Activated CD8-positive, alpha-beta memory T cell treated with anti-CD3 and anti-CD28 coated beads for 4 hours (primary cell): ENCODE measurements at places on chromosomes 4 and X.

- DNase-seq, result no peak
Observed at GRCh38 chr4:179124957-179125356, 1682.7 kb upstream of the AGA start.

- DNase-seq, result no peak
Observed at GRCh38 chr4:76527666-76528065, 92.6 kb downstream of the SHROOM3 start.

- no peak for DNase-seq
Observed at GRCh38 chr4:172946503-172946902, 222.1 kb upstream of the GALNT7 start.

DNA sequence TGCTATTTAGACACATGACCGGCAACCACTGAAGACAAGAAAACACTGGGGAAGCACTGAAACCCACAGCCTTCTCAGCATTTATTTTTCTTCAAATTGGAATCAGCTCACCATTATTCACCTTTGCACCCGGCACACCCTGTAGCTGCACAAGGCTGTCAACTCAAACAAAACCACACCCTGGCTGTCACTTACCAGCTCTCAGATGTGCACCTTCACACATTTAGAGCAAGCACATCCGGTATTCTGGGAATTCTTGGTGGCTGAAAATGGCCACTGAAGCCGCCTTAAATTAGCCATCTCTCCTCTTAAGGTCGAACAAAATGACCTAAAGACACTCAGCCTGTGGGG, 5.9 kb downstream of the ZFYVE28 start:
- DNase-seq, result peak; percentile 41

DNA sequence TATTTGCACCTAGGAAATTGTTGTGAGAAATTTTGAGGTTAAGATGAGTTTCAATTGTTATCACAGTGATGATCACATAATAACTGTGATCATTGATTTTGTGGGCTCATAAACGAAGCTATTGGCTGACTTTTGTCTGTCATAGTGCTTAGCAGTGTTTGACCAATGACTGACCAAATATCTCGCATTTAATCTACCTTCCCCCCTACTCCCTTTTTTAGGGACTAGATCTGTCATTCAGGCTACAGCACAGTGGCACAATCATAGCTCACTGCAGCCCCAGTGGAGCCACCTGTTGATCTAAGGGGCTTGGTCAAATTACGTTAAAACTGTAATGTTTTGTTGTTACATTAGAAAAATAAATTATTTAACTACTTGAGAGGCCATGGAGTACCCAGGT, 1.5 kb downstream of the FUNDC2 start:
- DNase-seq, result no peak
